ENCODE measurements at places on chromosomes 1 and 21.
A peak's percentile ranks its signal among the peaks of the same experiment; 100 is the strongest.

- no peak for DNase-seq
These were observed 78.4 kb downstream of the SMYD3 start for GRCh38 chr1:246428542-246429308.

GRCh38 chr1:52368383-52369172 lies 2.6 kb upstream of the CC2D1B start:
- peak; percentile 41 for DNase-seq

GRCh38 chr1:3483380-3483779 lies 28.9 kb downstream of the ARHGEF16 start:
- no peak for DNase-seq

GRCh38 chr1:161491472-161491871 lies 13.8 kb upstream of the FCGR2A start:
- DNase-seq = no peak

DNA sequence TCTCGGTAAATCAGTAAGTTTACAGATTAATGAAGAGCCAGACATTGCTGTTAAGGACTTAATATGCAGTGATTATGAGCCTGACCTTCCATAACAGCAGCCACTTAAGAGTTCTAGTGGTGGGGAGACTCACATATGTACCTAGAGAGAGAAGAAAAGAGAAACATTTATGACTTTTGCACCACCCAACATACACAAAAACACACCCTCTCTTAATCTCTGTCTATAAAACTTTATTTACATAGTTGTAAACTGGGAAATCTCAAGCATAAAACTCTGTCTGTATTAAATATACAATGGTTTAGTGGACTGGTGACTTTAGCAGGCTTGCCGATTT lies 347.4 kb upstream of the ADGRL2 start:
- no peak for DNase-seq

GRCh38 chr1:214840356-214840755 lies 237.4 kb downstream of the CENPF start:
- DNase-seq = no peak

DNA sequence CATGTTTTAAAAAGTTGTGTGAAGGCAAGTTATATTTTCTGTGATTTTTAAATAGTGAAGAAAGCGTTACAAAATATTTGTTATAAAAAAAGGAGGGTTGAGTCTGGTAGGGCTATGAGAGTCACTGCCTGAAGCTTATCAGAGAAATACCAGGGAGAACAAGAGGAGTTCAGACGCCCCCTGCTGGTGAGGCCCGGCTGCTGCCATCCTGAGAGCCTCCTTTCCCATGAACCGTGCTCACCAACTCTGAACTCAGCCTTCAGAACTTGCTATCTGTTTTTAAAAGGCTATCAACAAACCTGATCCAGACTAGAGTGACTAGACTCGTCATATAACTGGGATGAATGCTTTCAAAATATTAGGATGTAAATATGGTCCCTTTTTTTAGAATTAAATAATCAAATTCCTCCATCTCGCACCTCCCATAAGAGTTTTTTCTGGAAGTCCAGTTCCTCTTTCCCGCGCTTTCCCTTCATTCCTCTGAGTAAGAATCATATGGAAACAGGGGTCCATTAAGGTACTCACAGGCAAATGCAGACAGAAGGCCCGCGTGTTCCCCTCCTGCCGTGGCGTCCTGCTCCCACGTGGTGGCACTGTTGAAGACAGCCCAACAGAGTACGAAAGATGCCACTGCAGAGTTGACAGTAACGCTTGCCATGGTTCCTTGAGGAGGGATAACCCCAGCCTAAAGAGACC lies 26.2 kb upstream of the SPATA6 start:
- peak; percentile 65 for DNase-seq

DNA sequence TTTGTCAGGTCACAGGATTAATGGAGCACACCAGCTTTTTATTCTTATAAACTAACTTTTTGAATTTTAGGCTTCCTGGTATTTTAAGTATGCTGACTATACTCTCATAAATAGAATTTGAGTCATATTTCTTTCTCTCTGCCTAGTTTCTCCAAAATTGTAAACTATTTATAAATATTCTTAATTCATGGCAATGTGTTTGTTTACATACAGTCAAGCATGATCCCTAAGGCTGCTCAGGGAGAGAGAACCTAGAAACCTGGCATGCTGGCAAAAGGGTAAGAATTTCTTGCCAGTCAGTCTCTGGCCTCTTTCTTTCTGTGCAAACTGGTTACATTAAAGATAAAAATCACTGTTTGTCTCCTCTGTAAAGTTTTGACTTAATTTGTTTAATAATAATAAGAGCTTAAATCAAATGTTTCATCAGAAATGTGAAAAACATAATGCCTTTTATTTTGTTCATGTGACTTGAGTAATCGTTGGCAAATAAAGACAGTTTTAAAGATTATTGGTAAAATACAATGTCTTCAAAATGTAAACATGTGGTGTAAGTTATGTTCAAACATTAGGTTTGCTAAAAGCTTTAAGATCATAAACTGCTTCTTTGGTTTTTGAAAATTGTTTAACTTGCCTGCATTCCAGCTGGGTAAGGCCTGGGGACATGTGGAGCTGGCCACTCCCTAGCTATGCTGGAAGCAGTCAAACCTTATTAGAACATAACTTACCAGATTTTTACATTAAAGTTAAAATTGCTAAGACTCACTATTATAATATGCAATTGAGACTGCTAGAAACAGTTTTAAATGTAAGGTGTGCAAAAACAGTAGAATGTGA lies 1401.7 kb downstream of the NCAM2 start:
- DNase-seq = no peak

- DNase-seq = no peak
These were observed 168.3 kb downstream of the SLC35F3 start for GRCh38 chr1:234072793-234073192.

- DNase-seq = no peak
These were observed 483.6 kb downstream of the LTN1 start for GRCh38 chr21:28509031-28509430.

DNA sequence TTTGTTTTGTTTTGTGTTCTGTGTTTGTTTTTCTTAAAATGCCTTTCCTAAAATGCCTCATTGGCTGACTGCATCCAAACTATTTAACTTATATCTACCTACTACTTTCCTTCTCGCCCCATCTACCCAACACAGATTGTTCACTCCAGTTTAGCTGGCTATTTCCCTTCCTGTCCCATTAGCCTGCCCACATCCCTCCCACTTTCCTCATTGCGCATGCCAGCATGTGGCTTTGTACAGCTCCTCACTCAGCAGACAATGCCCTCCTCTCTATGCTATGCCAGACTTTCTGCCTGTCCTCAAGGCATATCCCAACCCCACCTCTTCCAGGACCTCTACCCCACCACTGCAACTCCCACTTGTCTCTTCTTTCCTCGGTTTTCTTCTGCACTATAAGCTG lies 94.7 kb upstream of the C1orf21 start:
- DNase-seq = no peak

DNA sequence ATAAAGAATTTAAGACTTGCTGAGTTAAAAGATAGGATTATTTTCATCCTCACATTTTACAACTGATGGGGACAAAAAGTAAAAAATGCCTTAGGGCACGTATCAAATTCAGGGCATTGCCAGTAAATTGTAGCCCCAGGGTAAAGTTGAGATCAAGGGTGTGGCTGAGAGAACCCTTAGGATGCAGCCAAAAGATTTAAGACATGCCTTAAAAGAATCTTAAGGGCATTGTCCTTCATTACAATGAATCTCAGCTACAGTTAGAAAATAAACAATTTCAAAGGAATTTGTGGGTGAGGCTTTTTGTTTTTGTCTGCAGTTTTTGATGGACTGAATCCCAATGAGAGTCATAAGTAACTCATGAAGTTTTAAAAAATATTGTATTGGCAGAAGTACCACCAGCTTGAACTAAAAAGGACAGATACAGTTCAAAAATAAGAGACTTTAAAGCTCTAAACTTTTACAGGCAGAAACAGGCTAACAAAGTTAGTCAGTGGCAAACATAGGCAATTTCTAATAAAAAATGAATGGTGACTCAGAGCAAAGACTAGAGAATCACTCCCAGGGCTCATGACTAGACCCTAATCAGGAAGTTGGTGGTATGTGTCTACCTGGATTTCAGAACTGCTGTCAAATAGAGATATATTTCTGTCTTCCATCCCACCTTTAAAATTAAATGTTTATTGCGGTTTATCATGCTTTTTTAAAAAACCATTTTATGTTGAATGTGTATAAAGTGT lies 165.1 kb upstream of the SNX7 start:
- no peak for DNase-seq

- no peak for DNase-seq
These were observed 317.0 kb downstream of the BARHL2 start for GRCh38 chr1:90400131-90400530.

DNA sequence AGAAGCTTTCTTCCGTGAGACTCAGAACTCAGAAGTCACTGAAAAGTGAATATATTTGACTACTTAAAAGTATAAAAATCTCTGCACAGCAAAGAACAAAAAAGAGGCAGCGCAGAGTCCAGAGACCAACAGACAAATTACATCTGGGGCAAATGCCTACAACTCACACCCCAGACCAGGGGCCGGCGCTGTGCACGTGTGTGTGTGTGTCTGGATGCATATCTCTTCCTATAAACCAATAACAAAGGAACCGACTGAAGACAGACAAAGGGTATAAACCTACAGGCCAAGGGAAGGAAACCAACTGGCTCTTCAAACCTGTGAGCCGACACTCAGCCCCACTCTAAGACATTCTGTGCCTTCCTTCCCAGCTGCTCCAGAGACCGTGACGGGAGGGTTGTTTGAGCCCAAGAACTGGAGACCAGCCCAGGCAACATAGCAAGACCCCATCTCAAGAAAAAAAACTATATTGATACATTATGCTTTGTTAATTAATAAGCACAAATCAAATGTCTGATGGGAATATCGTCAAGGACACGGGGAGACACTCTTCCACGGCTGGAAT lies 18.8 kb downstream of the WNT9A start:
- no peak for DNase-seq

GRCh38 chr1:244053831-244054230 lies 2.7 kb downstream of the ZBTB18 start:
- DNase-seq = no peak

DNA sequence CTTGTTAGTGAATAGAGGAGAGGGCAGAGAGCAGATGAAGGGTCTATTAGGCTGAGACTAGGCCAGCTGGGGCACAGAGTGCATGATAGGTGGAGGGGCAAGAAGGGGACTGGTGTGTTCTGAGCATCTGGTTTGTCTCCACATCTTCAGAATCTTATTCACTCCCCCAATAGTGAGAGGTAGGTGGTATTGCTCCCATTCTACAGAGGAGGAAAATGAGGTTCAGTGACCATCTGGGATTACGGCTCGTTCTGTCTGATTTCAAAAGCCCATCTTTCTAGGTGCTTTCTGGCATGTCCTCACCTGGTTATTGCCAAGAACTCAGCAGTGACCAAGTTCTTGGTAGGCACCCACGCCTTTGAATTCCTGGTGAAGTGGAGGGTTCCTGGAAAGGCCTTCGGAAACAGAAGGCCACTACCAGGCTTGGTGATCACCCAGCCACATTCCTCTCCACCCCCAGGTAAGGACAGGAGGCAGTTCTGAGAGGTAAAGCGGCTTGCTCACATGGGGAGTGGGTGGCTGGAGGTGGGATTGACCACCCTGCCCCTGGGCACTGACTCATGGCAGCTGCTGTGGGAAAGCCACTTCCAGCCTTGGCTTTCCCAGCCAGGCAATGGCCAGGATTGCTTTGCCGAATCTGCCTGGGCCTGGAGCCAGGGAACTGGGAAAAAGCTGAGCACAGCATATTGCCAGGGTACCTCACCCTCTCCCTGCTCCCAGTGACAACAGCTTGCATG lies 18.8 kb upstream of the CITED4 start:
- no peak for DNase-seq
